ENCODE measurements at places on chromosomes 4 and X.

GRCh38 chr4:132387060-132387459, 762.0 kb upstream of the PCDH10 start:
- DNase-seq, result no peak

DNA sequence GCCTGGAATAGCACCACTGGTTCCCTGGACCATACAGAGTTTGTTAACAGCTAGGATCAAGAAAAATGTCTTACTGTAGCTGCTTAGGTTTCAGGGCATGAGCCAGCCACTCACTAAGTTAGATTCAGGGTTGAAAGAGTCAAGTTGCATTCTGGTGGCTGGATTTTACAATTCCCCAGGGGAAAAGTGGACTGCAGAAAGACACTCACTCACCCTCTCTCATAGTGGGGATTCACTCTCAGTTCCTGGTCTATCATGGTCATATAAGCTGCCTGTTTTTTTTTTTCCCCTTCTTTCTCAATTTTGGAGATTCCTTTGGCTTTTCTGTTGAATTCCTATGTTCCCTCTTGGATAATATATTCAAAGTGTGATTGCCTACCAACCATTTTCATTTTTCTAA, 744.2 kb upstream of the GRIA3 start:
- no peak for DNase-seq

- DNase-seq, result no peak
Measured at GRCh38 chrX:122422547-122422946, 761.5 kb upstream of the GRIA3 start.

DNA sequence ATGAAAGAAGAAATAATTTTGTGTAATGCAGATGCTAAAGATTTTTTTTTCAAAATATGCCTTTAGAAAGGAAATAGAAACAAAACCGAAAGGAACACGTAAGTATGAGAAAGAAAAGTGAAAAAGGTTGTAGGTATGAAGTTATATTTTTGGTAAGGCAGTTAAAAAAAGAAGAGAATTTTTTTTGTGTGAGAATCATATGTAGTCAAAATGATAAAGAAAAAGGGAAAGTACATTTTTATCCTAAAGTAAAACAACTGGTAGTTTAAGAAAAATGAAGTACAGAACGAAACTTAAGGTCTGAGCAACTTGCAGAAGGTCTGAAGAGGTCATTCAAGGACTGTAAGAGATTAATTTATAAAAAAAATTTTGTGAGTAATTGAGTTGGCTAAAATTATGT, 164.0 kb upstream of the TRAM1L1 start:
- DNase-seq, result no peak

DNA sequence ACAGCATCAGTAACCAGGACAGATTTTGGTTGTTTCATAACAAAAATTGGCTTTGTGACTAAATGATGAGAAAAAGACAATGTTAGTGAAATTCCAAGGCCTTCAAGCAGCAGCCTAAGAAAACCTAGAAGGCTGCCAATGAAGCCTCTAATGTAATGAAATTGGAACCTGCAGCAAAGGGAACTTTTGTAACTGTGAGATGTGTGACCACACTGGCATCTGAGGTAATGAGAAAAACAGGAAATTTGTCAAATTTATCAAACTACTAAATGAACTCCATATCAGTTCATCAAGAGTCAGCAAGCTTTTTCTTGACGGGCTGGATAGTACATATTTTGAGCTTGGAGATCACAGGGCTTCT, 30.4 kb upstream of the EMCN start:
- no peak for DNase-seq

DNA sequence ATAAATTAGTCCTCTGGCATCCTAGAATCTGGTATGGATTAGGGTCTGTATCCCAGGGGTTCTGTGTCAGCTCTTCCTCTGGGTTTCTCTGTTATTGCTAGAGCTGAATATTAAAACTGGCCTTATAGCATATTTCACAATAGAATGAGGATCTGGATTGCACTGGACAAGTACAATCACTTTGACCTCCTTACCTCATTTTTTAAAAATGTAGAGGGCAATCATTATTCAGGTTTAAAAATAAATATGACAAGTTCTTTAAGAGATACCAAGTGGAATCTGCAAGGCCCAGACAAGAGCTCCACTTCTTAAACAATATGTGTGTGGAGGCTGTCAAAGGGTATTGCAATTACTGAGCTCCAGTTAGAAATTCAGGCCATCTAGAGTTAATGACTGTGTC, 1.4 kb downstream of the PALLD start:
- no peak for DNase-seq

DNA sequence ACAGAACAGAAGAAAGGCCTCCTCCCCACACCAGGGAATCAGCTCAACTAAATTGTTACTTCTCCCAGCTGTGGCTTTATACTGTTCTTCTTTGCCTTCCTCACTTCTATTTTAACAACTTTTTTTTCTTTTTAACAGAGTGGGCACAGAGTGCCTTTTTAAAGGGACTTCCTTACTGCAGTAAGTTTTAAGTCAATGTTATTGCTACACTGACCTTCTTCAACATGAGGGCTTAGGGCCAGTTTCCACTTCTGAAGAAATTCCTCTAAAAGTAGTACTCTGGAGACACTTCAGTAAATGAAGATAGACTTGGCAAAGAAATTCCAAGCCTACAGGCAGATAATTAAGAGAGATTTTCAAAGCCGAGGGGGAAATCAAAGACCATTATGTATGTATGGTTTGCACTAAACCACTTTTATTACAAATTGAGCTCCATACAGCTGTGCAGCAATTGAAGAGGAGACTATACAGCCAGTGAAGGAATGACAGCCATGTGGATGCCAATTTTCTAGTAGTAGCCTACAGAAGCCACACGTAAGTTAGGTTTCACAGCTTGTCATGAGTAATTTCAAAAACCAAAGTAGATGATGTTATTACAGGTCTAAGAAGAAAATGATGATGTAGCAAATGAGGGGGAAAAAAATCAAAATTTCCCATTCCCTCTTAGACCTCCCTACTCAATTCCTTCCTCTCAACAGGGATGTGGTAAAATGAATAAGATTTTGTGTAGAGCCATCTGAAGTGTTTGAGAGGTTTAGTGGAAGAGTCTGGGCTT, 36.9 kb upstream of the RASGEF1B start:
- DNase-seq, result no peak

GRCh38 chrX:19204636-19205035, 82.4 kb upstream of the ADGRG2 start:
- no peak for DNase-seq

GRCh38 chr4:67549123-67549522, 3.8 kb upstream of the CENPC start:
- no peak for DNase-seq

Measured in activated naive CD4-positive, alpha-beta T cell treated with Interleukin-2 at 50 U/mL for 16 hours (primary cell).